ENCODE measurements at places on chromosomes 5 and 9. TPM values are rescaled to one million over a fixed set of nuclear protein-coding genes. Genes with fewer than 3 reads are reported as not detected.
A peak's percentile ranks its signal among the peaks of the same experiment; 100 is the strongest.

IFNA2 gene
- total RNA-seq: not detected

DNA sequence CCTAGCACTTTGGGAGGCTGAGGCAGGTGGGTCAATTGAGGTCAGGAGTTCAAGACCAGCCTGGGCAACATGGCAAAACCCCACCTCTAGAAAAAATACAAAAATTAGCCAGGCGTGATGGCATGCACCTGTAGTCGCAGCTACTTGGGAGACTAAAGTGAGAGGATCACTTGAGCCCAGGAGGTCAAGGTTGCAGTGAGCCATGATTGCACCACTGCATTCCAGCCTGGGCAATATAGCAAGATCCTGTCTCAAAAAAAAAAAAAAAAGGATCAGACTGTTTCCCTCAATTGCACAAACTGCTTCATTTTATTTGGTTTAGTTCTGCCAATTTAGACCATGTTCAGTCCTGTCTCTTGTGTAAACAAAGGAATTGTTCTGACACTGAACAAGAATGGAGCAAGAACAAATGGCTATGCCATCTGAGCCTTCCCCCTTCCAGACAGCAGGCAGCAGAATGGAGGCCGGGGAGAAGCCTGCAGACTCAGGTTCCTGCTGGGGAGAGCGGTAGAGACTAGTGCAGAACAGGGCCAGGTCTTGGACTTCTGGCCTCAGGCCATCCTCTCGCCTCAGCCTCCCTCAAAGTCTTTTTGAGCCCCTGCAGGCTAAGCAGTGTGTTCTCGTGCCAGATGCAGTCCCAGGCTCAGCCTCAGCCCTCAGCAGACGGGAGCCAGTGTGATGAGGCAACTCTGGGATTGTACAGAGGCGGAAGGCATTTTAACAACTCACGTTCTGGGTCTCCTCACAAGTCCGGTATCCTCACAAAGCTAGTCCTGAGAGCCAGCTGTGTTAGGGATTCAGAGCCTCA is 18.2 kb downstream of the HNRNPH1 start:
- H3K36me3 ChIP-seq: peaks cover 16% of the 10 kb centered on the region
- peak overlapping the region; percentile 68 for H3K27ac ChIP-seq
- peaks cover 34% of the 10 kb centered on the region for H3K27me3 ChIP-seq
- peak overlapping the region; percentile 23 for H3K4me3 ChIP-seq

- H3K4me1 ChIP-seq: no peaks in the 10 kb centered on the region
- no peak for DNase-seq
- no peaks in the 10 kb centered on the region for H3K36me3 ChIP-seq
- H3K27ac ChIP-seq: no peak overlapping the region
- no peak overlapping the region for H3K4me3 ChIP-seq
These were observed 26.2 kb upstream of the WDR41 start for GRCh38 chr5:77518304-77518703.

GRCh38 chr9:34085581-34086500 is 37.2 kb upstream of the UBAP2 start:
- H3K4me1 ChIP-seq: peaks cover 6% of the 10 kb centered on the region
- DNase-seq: no peak
- peaks cover 2% of the 10 kb centered on the region for H3K27me3 ChIP-seq
- peaks cover 17% of the 10 kb centered on the region for H3K36me3 ChIP-seq

SGCD gene
- total RNA-seq: 6.6 TPM

STRBP gene
- 1.5 TPM for total RNA-seq

BAAT gene
- not detected for total RNA-seq

GRCh38 chr5:89168766-89169165 is 285.8 kb upstream of the MEF2C start:
- no peak for DNase-seq
- no peaks in the 10 kb centered on the region for H3K36me3 ChIP-seq
- no peak overlapping the region for H3K27ac ChIP-seq
- no peaks in the 10 kb centered on the region for H3K4me1 ChIP-seq

GRCh38 chr9:33748633-33749304 is 46.6 kb upstream of the PRSS3 start:
- H3K4me3 ChIP-seq: no peak overlapping the region
- peaks cover 35% of the 10 kb centered on the region for H3K4me1 ChIP-seq
- DNase-seq: no peak
- H3K27ac ChIP-seq: no peak overlapping the region
- H3K36me3 ChIP-seq: no peaks in the 10 kb centered on the region

DNA sequence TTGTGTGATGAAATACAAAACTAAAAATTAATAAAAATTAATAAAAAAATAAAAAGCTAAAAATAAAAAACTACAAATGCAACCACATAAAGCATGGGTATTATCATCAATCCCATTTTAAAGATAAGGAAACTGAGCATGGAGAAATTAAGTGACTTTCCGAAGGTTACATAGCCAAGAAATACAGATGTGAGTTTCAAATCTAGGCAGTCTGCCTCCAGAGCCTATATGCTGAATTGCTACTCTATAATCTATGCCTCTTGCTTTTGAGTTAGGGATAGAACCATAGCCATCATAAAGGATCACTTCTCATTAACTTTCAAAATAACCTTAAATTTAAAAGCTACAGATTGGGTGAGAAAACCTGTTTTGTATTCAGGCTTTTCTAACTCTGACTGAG is 18.8 kb upstream of the ERAP2 start:
- peaks cover 24% of the 10 kb centered on the region for H3K27me3 ChIP-seq
- H3K4me3 ChIP-seq: no peak overlapping the region
- H3K4me1 ChIP-seq: peaks cover 9% of the 10 kb centered on the region
- no peak for DNase-seq

GRCh38 chr9:23278561-23278960 is 547.5 kb downstream of the ELAVL2 start:
- H3K4me1 ChIP-seq: no peaks in the 10 kb centered on the region
- H3K36me3 ChIP-seq: no peaks in the 10 kb centered on the region
- H3K27ac ChIP-seq: no peak overlapping the region
- DNase-seq: no peak
- no peak overlapping the region for H3K4me3 ChIP-seq

DNA sequence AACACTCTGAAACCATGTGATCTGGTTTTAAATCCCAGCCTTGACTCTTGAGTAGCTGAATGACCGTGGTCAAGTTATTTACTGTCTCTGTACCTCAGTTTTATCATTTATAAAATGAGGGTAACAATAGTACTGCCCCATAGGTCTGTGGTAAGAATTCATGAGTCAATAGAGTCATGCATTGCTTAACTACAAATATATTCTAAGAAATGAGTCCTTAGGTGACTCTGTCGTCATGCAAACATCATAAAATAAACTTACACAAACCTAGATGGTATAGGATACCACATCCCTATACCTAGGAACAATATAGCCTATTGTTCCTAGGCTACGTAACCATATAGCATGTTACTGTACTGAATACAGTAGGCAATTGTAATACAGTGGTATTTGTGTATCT is 20.3 kb upstream of the ABCA1 start:
- DNase-seq: no peak
- H3K36me3 ChIP-seq: no peaks in the 10 kb centered on the region

- no peak overlapping the region for H3K4me3 ChIP-seq
- peaks cover 40% of the 10 kb centered on the region for H3K4me1 ChIP-seq
- DNase-seq: no peak
- H3K36me3 ChIP-seq: no peaks in the 10 kb centered on the region
- peaks cover 2% of the 10 kb centered on the region for H3K27me3 ChIP-seq
These were observed 140.5 kb upstream of the COL5A1 start for GRCh38 chr9:134500931-134501760.

DNA sequence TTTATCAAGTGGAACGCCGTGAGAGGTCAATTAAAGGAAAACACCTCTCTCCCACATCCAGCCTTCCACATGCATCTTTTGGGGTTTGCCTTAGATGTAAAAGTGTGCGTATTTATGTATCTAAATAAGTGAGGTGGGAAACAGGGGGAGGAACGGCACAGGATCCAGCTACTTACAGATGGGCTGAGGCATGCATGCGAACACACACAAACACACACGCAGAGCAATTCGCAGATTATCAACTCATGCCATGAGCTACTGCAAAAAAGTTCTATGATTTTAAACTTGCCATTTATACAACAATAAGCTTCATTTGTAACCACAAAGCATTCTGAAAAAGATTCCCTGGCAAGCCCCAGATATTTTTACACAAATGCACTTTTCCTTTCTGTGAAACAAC is 242.1 kb downstream of the BNC2 start:
- H3K27ac ChIP-seq: peak overlapping the region; percentile 89
- H3K4me1 ChIP-seq: peaks cover 55% of the 10 kb centered on the region
- peaks cover 4% of the 10 kb centered on the region for H3K27me3 ChIP-seq
- H3K4me3 ChIP-seq: peak overlapping the region; percentile 78
- no peak for DNase-seq
- 0 out of 2 replicates have a peak, but pooled peaks cover 5% of the 10 kb centered on the region for H3K36me3 ChIP-seq

GRCh38 chr5:143931986-143932385 is 120.0 kb downstream of the HMHB1 start:
- no peak overlapping the region for H3K27ac ChIP-seq
- peaks cover 41% of the 10 kb centered on the region for H3K4me1 ChIP-seq
- peaks cover 33% of the 10 kb centered on the region for H3K36me3 ChIP-seq
- no peak for DNase-seq

GRCh38 chr9:136851941-136852663 is at the start of gene MAMDC4:
MAMDC4 (plus strand) TSS chr9:136852346; CDS start chr9:136852417, 71 bp downstream.
- H3K36me3 ChIP-seq: no peaks in the 10 kb centered on the region
- no peak within 1 kb of the TSS for H3K27ac ChIP-seq
- H3K27me3 ChIP-seq: peaks cover 25% of the 10 kb centered on the region
- no peak for DNase-seq
- no peak within 1 kb of the TSS for H3K4me3 ChIP-seq

- no peak overlapping the region for H3K4me3 ChIP-seq
- no peak for DNase-seq
These were observed 111.8 kb downstream of the WDR70 start for GRCh38 chr5:37490931-37491330.

- H3K27ac ChIP-seq: peak overlapping the region; percentile 84
- H3K27me3 ChIP-seq: peaks cover 8% of the 10 kb centered on the region
- no peak for DNase-seq
These were observed 13.3 kb downstream of the MYOZ3 start for GRCh38 chr5:150674341-150674821.

DNA sequence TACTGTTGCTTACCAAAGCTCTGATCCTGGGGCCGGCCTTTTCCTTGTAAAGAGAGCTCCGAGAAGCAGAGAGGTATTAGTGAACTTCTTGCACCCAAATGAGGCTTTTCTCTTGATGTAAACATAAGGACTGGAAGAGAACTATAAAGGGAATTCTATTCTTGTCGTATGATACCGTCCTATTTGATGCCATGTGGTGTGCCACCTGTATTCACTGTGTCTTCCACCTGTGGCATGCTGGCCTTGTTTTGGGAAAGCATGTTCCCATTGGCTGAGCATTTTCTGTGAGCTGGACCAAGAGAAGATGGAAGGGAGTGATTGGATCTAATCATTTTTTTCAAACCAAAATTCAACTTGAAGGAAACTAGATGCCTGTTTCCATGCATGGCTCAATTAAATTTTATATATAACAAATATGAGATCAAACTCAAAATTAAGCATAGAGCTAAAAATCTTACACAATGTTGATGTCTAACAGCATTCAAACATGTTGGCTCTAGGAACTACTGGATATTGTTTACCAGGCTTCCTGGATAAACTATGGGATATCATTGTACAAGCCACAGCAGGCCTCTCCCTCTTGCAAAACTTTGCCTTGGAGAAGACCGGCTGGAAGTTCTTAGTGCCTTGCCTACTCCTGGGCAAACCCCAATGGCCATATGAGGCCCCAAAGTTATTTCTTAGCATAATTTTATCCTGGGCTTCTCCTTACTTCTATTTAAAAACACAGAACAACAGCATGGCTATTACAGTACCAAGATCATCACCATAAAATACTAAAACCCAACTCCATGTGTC is 115.3 kb downstream of the TSSK1B start:
- no peak overlapping the region for H3K27ac ChIP-seq
- H3K36me3 ChIP-seq: no peaks in the 10 kb centered on the region
- H3K27me3 ChIP-seq: peaks cover 3% of the 10 kb centered on the region
- DNase-seq: no peak
- no peaks in the 10 kb centered on the region for H3K4me1 ChIP-seq

ESM1 gene
- total RNA-seq: 9.3 TPM

PCA3 gene
- not detected for total RNA-seq

GRCh38 chr9:82424599-82425120 is 436.1 kb downstream of the SPATA31D1 start:
- DNase-seq: no peak
- H3K4me1 ChIP-seq: no peaks in the 10 kb centered on the region
- H3K27me3 ChIP-seq: peaks cover 9% of the 10 kb centered on the region
- no peaks in the 10 kb centered on the region for H3K36me3 ChIP-seq
- no peak overlapping the region for H3K27ac ChIP-seq

GFM2 gene
- total RNA-seq: 32.9 TPM

TTLL11 gene
- total RNA-seq: 6.9 TPM

- no peaks in the 10 kb centered on the region for H3K36me3 ChIP-seq
- no peak overlapping the region for H3K27ac ChIP-seq
- peaks cover 37% of the 10 kb centered on the region for H3K27me3 ChIP-seq
- no peak overlapping the region for H3K4me3 ChIP-seq
These were observed 2.5 kb upstream of the AQP7 start for GRCh38 chr9:33404788-33405362.

DNA sequence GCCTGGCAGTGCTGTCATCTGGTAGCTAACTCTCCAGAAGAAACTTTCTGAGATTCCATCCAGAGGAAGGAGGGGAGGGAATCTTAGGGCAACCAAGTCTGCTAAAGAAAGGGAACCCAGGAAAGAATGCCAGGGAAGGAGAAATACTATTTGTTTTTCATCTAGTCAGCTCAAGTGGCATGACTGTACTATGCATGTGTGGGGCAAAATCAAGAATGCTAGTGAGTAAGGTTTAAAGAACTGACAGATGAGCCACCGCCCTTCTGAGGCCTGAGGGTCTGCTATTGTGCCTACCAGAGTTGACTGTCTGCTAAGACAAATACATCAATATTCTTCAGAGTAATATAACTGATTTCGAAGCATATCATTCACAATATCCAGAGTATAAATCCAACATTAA is 204.2 kb downstream of the SLC12A2 start:
- no peak overlapping the region for H3K27ac ChIP-seq
- DNase-seq: no peak
- H3K4me1 ChIP-seq: peaks cover 24% of the 10 kb centered on the region

ATOX1 gene
- total RNA-seq: 169 TPM

DDX4 gene
- not detected for total RNA-seq

DNA sequence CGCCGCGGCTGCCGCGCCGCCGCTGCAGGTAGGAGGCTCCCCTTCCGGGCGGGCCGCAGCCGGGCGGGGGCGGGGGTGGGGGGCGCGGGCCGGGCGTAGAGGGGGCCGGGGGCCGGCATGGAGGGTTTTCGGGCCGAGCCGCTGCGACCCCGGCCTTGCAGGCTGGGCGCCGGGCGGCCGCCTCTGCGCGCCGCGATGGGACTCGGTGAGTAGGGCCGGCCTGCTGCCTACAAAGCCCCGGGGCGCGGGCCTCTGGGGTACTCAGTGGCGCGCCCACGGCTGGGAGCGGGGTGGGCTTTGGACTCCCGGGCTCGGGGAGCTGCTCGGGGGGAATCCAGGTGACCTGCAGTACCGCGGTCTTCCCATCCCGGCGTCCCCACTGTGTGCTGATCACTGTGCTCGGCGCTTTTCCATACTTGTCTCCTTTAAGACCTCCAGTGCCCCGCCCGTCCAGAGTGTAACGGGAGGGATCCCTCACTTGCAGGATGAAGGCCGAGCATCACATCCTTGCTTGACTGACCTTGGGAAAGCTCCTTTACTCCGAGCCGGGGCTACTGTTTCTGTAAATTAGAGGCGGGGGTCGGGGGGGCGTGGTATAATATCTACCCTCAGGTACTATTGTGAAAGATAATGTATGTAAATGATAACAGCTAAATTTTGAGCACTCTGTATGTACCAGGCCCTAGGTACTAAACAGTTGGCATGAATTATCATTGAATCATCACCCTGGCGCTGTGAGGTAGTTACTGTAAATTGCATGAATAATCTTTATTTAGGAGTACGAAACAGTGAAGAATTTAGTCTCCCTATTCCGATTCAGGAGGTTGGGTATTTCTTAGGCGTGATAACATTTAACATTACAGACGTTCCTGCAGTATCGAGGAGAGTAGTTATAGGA is 672 bp downstream of the MSANTD3 start:
- H3K4me3 ChIP-seq: peak overlapping the region; percentile 91
- DNase-seq: peak; percentile 46
- peaks cover 60% of the 10 kb centered on the region for H3K4me1 ChIP-seq
- no peaks in the 10 kb centered on the region for H3K27me3 ChIP-seq
- peak overlapping the region; percentile 96 for H3K27ac ChIP-seq

All from HFFc6 (cell line).